Natural killer cell (primary cell): ENCODE measurements at places on chromosomes 7 and 10. TPM values are rescaled to one million over a fixed set of nuclear protein-coding genes. Genes with fewer than 3 reads are reported as not detected.

The OR2A7 gene
- 1.4 TPM for total RNA-seq

The UTF1 gene
- total RNA-seq = 0.33 TPM

DNA sequence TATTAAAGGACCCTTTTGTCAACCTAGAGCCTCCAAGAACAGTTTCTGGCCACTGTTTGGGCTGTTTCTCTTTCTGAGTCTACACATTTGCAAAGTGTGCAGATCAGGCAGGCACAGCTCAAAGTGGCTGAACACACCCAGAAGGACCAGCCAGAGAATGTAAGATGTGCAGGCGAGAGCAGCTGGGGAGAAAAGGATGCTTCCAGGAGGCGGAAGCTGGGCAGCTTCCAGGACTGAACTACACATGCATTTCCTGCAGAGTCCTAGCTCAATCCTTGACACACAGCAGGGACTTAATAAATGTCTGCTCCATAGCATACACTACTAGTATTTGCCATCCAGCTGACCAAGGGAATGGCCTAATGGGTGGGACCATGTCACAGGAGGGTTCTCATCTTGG, 70.9 kb downstream of the CTBP2 start:
- peaks cover 15% of the 10 kb centered on the region for H3K36me3 ChIP-seq
- H3K4me3 ChIP-seq = no peak overlapping the region
- no peak overlapping the region for H3K27ac ChIP-seq
- no peak for DNase-seq
- no peaks in the 10 kb centered on the region for H3K27me3 ChIP-seq
- peaks cover 29% of the 10 kb centered on the region for H3K4me1 ChIP-seq

The KLLN gene
- total RNA-seq = 0.68 TPM

DNA sequence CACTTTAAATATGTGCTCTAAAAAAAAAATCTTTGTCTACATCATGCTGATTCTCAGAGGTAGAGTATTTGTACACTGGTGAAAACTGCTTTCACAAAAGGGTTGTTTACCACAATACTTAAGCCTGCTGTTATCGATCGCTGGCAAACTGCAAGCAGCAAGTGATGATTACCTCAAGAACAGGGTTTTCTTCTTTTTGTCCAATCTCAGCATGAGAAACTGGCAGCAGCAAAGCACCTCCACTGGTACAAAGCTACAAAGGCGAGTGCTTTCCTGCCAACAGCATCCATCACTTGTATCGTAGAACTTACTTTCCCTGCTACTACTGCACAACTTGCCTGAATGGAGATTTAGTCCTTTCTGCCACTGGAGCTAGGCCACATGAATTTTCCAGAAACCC, 276.5 kb downstream of the DGKB start:
- no peak overlapping the region for H3K4me3 ChIP-seq
- H3K4me1 ChIP-seq = no peaks in the 10 kb centered on the region
- no peaks in the 10 kb centered on the region for H3K27me3 ChIP-seq
- H3K36me3 ChIP-seq = no peaks in the 10 kb centered on the region
- no peak for DNase-seq

- no peaks in the 10 kb centered on the region for H3K27me3 ChIP-seq
- no peaks in the 10 kb centered on the region for H3K36me3 ChIP-seq
- H3K27ac ChIP-seq = no peak overlapping the region
- H3K4me1 ChIP-seq = no peaks in the 10 kb centered on the region
- no peak for DNase-seq
Measured at GRCh38 chr7:20870977-20871376, 84.3 kb upstream of the SP8 start.

The COBL gene
- total RNA-seq = not detected

The GNG11 gene
- total RNA-seq = 1.5 TPM

GRCh38 chr7:101238226-101239182, 902 bp upstream of the CLDN15 start:
- no peak overlapping the region for H3K27ac ChIP-seq
- no peaks in the 10 kb centered on the region for H3K27me3 ChIP-seq
- peaks cover 20% of the 10 kb centered on the region for H3K36me3 ChIP-seq
- peaks cover 1% of the 10 kb centered on the region for H3K4me1 ChIP-seq
- no peak for DNase-seq

The CRPPA gene
- 2.1 TPM for total RNA-seq

DNA sequence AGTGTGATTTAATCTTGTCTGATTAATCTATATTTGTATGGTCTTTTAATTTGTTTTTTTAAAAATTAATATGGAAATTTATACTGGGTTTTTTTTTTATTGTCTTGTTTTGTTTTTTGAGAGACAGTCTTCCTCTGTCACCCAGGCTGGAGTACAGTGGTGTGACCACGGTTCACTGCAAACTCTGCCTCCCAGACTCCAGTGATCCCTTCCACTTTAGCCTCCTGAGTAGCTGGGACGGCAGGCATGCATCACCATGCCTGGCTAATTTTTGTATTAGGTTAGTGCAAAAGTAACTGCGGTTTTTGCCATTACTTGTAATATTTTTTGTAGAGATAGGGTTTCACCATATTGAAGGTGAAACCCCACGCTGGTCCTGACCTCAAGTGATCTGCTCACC, 73.1 kb downstream of the TET1 start:
- H3K27me3 ChIP-seq = no peaks in the 10 kb centered on the region
- H3K36me3 ChIP-seq = no peaks in the 10 kb centered on the region
- no peak overlapping the region for H3K27ac ChIP-seq
- H3K4me1 ChIP-seq = peaks cover 7% of the 10 kb centered on the region
- DNase-seq = no peak

The KCND2 gene
- not detected for total RNA-seq

The ACSM6 gene
- total RNA-seq = not detected

DNA sequence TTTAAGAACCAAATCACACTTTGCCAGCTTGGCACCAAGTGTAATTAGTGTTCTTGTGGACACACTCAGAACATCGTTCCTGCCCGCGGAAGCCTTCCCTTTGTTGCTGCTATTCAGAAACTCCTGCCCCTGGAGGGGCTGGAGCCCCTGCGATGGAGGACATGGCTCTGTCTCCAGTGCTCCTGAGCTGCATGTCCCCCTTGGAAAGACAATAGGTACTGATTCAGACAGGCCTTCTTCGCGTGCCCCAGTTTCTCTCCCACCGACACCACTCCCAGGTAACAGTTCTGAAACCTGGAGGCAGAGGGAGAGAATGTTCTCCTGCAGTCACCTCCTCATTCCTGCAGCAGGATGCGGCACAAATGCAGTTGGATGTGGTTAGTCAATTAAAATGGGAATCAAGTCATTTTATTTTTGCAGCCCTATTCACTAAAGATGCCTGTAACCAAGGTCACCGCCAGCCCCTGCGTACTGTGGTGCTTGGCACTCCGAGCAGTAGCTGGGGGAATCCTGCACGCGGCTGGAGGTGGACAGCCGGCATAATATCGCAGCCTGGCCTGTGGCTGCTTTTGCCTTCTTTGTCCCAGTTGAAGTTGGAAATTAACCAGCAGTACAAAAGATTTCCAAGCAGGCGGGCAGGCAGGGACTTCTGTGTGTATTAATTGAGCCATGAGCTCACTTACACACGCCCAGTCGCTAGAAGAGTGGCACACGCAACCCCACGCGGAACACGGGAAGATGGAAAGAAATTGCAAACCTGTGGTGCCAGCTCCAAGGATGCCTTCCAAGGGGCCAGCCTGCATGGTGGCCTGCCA, 205.7 kb downstream of the EBF3 start:
- H3K27ac ChIP-seq = no peak overlapping the region
- no peaks in the 10 kb centered on the region for H3K27me3 ChIP-seq
- no peaks in the 10 kb centered on the region for H3K4me1 ChIP-seq
- H3K4me3 ChIP-seq = no peak overlapping the region

- no peak for DNase-seq
- H3K4me1 ChIP-seq = peaks cover 6% of the 10 kb centered on the region
- peaks cover 9% of the 10 kb centered on the region for H3K36me3 ChIP-seq
- H3K4me3 ChIP-seq = no peak overlapping the region
- H3K27me3 ChIP-seq = no peaks in the 10 kb centered on the region
- H3K27ac ChIP-seq = no peak overlapping the region
Measured at GRCh38 chr10:71343392-71343773, 24.3 kb downstream of the SLC29A3 start.

GRCh38 chr7:80918399-80918798, 452 bp downstream of the SEMA3C start:
- H3K4me3 ChIP-seq = peak overlapping the region; percentile 9
- no peaks in the 10 kb centered on the region for H3K36me3 ChIP-seq
- peaks cover 4% of the 10 kb centered on the region for H3K27me3 ChIP-seq
- H3K4me1 ChIP-seq = peaks cover 7% of the 10 kb centered on the region
- no peak for DNase-seq
- H3K27ac ChIP-seq = no peak overlapping the region

DNA sequence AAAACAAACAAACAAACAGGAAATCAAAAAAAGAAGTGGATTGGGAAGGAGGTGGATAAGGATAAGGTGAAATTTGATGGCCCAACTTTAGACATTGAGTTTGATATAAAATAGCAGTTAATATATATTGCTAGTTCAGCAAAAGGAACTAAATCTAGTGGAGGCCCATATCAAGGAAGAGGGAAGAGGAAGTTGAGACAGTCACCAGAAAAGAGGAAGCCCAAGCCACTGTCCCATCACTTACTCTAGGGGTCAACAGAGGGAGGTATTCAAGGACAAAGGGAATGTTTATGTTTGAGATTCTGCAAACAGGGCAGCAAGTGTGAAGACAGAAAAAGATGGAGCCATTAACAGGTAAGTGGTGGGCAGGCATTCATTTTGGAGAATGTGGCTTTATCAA, 3.7 kb downstream of the LAMTOR4 start:
- peaks cover 33% of the 10 kb centered on the region for H3K36me3 ChIP-seq
- H3K4me1 ChIP-seq = peaks cover 41% of the 10 kb centered on the region
- H3K27me3 ChIP-seq = no peaks in the 10 kb centered on the region
- no peak overlapping the region for H3K27ac ChIP-seq

The PTPRZ1 gene
- not detected for total RNA-seq

DNA sequence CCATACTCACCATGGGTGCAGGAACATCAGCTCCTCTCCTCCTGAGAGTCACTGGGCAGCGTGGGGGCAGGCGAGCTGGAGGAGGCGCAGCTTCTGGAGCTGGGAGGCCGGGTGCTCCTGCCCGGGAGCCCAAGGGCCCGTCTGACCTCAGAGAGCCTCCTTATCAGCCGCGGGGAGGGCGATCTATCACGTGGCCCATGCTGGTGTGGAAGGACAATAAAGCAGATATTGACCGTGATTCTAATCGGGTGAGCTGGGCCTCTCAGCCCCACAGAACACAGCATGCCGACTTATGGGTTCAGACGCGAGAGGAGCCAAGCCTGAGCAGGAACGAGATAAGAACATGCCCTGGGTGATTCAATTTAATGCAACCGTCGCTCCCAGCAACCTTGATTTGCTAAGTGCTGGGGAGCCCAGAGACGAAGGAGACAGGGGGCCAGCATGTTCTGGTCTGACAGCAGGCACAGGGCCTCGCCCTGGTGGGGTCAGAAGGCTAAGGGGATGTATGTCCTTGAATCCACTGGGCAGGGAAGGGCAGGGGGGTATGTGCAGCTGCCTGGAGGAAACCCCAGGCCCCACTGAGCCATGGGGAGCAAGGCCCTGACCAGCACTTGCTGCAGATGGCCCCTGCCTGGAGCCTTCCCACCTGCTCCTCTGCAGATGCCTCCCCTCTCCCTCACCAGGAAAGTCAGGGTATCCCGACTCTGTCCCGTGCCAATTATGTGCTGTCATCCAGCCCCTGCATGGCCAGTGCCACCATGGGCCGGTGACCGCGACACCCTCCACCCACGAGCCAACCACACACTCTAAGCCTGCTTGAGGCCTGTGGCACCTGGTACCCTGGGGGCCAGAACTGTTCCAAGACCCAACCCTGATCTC, 95.3 kb upstream of the RET start:
- H3K27ac ChIP-seq = no peak overlapping the region
- H3K4me1 ChIP-seq = no peaks in the 10 kb centered on the region
- H3K36me3 ChIP-seq = no peaks in the 10 kb centered on the region
- peak; percentile 8 for DNase-seq

DNA sequence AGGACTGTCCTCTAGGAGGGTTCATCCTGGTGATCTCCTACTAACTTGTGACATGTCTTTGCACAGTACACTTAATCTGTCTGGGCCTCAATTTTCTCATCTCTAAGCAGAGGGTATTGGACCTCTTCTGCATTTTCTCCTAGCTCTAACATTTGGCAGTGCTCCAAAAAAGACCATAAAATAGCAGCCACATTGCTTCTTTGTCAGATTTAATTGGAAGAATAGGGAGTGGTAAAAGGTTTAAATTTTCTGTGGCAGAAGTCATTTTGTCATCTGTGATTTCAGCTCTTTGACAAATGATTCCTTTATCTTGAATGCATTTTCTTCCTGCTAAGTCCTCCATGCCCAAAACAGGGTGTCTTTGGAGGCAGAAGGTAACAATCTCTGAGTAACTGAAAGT, 289.9 kb upstream of the LRGUK start:
- H3K4me1 ChIP-seq = no peaks in the 10 kb centered on the region
- no peak overlapping the region for H3K27ac ChIP-seq
- H3K4me3 ChIP-seq = no peak overlapping the region
- no peaks in the 10 kb centered on the region for H3K36me3 ChIP-seq
- no peaks in the 10 kb centered on the region for H3K27me3 ChIP-seq

GRCh38 chr7:138169441-138169851, 93.2 kb downstream of the AKR1D1 start:
- no peaks in the 10 kb centered on the region for H3K36me3 ChIP-seq
- no peak overlapping the region for H3K27ac ChIP-seq
- H3K27me3 ChIP-seq = no peaks in the 10 kb centered on the region
- no peaks in the 10 kb centered on the region for H3K4me1 ChIP-seq
- no peak overlapping the region for H3K4me3 ChIP-seq

The GSTO2 gene
- total RNA-seq = 0.75 TPM

DNA sequence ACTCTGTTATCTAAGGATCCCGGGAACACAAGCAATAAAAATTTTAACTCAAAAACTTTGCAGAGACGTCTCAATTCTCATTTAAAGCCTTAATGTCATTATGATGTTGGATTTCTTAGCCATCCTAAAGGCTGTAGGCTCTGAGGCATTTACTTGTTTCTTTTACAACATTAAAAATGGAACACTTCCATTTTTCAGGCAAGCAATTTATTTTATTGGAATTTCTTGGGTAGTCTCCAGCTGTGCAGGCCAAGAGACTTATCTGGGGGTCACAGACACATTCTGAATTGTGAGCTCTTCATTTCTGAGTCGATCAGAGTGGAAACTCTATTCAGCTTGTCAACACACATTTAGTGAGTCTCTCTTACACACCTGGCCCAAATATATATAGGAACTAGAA, 48.0 kb upstream of the KIF5B start:
- H3K36me3 ChIP-seq = no peaks in the 10 kb centered on the region
- no peak overlapping the region for H3K27ac ChIP-seq
- no peaks in the 10 kb centered on the region for H3K4me1 ChIP-seq
- no peak for DNase-seq

The ZP3 gene
- total RNA-seq = 6.1 TPM

GRCh38 chr7:28411876-28412662, at the start of gene CREB5:
TSS of gene CREB5 (plus strand) at chr7:28412518. CDS start at chr7:28412915, 397 bp downstream.
- H3K36me3 ChIP-seq = no peaks in the 10 kb centered on the region
- H3K27me3 ChIP-seq = peaks cover 36% of the 10 kb centered on the region
- DNase-seq = no peak
- no peak within 1 kb of the TSS for H3K4me3 ChIP-seq
- no peak within 1 kb of the TSS for H3K27ac ChIP-seq

- no peaks in the 10 kb centered on the region for H3K4me1 ChIP-seq
- H3K36me3 ChIP-seq = no peaks in the 10 kb centered on the region
- no peak overlapping the region for H3K27ac ChIP-seq
- H3K4me3 ChIP-seq = no peak overlapping the region
- DNase-seq = no peak
- no peaks in the 10 kb centered on the region for H3K27me3 ChIP-seq
Measured at GRCh38 chr10:25294032-25294926, 119.5 kb downstream of the GPR158 start.

- no peaks in the 10 kb centered on the region for H3K36me3 ChIP-seq
- H3K4me1 ChIP-seq = peaks cover 10% of the 10 kb centered on the region
- no peak overlapping the region for H3K4me3 ChIP-seq
- no peaks in the 10 kb centered on the region for H3K27me3 ChIP-seq
- no peak overlapping the region for H3K27ac ChIP-seq
Measured at GRCh38 chr10:7075110-7075509, 335.7 kb downstream of the SFMBT2 start.
